ENCODE measurements at places on chromosomes 7 and 10. TPM values are rescaled to one million over a fixed set of nuclear protein-coding genes. Genes with fewer than 3 reads are reported as not detected.

DNA sequence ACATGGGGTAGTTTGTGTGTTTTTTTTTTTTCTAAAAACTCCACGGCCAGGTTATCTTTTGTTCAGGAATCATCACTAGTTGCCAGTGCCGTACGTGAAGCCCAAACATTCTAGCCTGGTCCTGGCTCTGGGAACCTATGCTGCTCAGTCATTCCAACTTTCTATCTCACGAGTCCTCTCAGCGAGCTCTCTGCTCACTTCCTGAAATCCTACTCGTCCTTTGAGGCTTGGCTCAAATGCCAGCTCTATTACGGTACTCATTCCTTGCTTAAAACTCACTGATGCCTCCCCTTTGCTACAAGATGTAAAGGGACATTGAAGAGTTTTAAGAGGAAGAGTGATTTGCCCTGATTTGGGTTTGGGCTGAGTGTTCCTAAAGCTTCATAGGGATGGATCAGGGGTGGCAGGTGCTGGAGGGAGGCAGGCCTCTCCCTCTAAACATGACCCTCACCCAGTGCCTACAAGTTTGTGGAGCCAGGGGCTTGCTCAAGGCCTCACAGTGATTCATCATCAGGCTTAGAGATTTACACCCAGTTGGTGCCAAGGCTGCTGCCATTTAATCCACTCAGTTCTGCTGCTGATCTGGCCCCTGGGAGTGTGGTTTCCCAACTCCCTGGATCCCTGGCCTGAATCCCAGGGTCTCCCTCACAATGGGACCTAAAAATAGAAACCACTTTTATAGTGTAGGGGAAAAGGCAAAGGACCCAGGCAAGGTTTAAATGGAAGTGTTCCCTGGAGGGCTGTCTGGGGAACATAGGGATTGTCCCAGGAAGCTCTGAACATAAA, 46.1 kb upstream of the R3HCC1L start:
- no peak for DNase-seq

DNA sequence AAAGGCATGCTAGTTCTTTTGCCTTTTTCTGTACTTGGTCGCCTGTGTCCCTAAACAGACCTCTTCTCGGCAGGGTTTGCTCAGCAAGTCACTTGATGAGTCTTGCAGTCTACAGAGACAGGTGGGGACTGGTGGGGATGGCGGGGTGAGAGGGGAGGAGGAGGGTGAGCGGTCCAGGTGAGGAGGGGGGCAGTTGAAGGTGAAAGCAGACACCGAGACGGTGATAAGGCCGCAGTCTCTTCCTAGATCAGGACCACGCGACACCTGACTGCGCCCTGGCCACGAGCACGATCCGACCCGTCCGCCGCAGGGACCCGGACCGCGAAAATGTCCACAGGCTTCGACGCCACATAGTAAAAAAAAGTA, 566 bp downstream of the ASNS start:
- peak; percentile 18 for DNase-seq

DNA sequence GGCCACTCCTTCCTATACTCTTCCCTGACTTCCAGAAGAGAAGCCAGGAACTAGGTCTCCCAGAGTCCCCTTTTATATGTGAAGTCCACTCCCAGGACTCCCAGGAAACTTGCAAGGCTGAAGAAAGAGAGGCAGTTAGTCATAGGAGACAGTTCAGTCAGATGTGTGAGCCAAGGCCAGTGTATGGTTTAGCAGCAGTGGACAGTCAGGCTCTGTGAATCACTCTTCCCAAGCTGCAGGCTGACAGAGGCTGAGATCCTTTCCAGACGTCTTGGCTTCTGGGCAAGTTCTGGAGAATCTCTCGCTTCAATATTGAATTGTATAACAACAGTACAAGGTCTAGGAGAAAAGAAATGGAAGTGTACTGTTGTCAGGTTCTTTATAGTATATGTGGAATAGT, 26.9 kb downstream of the BLVRA start:
- peak; percentile 85 for DNase-seq

GRCh38 chr10:96747734-96748550, 27.6 kb upstream of the PIK3AP1 start:
- no peak for DNase-seq

GRCh38 chr7:50664937-50665336, 99.7 kb upstream of the DDC start:
- DNase-seq = no peak

The OR2A12 gene
- not detected for total RNA-seq

The HOXA11 gene
- 32.4 TPM for total RNA-seq

GRCh38 chr7:144388950-144389349, 14.5 kb downstream of the NOBOX start:
- DNase-seq = no peak

GRCh38 chr10:31963589-31963980, 35.0 kb upstream of the ARHGAP12 start:
- DNase-seq = no peak

GRCh38 chr10:29774475-29774874, 139.7 kb upstream of the SVIL start:
- DNase-seq = no peak

The ACBD7 gene
- 0.37 TPM for total RNA-seq

DNA sequence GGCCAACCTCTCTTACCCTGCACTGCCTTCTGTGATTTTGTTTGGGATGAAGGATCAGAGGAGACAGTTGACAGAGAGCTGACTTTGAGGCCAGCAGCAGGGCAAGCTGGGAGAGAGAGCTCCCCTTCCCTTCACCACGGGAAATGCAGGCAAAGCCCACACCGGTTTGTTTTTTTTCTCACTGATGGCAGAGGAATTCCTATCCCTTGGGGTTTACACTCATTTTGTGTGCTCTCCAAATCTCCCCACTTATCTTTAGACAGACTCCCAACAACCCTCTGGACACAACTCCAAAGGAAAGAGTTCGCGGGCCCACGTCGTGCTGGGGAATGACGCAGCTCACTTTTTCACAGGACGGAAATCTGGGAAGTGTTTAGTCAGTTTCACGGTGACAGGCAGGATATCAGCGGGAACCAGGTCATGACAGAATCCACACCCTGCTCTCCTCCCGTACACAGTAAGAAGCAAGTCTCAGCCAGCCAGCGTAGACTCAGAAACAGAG, 68.3 kb upstream of the FAM171A1 start:
- DNase-seq = peak; percentile 59

DNA sequence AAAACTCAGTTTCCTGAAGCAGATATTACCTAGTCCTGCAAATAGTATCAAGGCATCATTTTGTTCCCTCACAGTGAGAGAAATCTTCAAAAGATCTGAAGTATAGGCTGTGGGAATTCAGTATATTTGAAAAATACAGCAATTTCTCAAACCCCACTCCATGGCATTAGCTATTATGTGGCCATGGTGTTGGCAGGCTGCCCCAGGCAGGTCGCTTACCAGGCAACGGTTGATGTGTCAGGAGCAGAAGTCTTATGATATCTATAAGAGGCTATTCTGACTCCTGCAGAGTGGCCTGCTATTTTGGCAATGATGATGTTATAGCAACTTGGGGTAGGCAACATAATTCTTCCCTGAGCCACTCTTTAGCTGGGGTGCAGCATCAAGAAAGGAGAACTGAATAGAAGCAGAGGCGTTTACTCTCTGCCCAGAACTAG, 187.9 kb downstream of the PLXDC2 start:
- DNase-seq = peak; percentile 31

The CALML5 gene
- total RNA-seq = not detected

Data from uterus (tissue), 4 donors.